Activated T-helper 17 cell treated with anti-CD3 and anti-CD28 coated beads, Interleukin-2, amount 50 U/mL, for 72 hours (primary cell): ENCODE measurements at places on chromosomes 1 and 21. TPM values are rescaled to one million over a fixed set of nuclear protein-coding genes. Genes with fewer than 3 reads are reported as not detected.

Gene CYP4Z1
- not detected for total RNA-seq

Gene FAM43B
- total RNA-seq, result not detected

Gene BSND
- 0.06 TPM for total RNA-seq

DNA sequence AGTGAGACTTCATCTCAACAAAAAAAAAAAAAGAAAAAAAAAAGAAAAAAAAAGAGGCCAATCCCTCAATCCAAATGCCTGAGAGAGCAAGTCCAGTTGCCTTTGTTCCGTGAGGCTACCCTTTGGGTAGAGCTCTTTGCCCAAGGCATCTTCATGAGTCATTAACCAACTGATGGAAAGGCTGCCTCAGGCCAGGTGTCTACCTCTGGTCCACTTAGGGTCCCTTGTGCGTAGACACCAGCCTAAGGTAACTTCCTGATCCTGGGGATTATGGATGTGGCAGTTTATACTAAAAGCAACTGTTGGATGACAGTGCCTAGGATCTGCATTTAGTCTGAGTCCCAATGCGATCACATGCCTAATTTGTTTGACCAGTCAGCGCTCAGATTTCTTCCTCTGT lies 20.7 kb upstream of the ZNF326 start:
- ATAC-seq, result no peak
